ENCODE measurements at places on chromosomes 5 and 9.

DNA sequence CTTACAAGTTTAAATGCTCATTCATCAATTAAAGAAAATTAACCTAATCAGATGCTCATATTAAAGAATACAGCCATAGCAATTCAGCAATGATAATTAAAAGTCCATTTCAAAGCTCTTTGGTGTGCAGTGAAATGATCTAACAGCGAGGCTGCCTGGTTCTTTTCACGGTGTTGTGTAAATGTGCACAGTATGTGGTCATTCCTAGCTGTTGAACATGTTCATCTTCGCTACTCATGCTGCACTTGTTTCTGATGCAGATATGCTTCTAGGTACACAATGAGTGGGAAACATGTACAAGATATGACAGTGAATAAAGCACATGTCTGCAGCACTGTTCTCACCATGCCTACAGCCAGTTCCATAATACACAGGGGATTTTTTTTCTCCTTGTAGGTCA lies 163.5 kb downstream of the NR2F1-AS1 start:
- no peak for DNase-seq

DNA sequence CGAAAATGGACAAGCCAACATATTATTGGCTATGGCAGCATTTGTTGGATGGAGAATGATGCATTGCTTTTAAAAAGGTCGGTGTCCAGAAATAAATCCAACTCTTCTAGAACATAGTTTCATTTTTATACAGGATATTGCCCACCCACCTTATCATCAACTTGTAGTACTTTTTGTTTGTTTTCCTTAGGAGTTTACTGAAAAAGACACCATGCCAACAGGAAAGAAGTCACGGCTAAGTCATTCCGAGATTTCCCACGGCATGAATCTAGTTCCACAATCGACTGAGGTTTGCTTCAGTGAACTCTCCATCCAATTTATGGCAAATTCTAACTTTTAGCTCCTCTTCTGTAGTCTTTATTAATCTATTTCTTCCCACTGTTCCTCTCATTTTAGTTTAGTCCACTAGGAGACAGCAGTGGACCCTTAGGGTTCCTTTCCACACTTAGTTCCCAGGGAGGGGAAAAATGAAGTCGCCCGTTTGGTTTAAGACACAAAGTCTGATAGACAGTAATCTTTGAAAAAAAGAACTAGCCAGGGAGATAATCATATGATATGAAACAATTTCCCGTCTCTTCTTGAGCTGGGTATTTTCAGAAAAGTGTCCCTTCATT lies 237.5 kb downstream of the AP3B1 start:
- no peak for DNase-seq

GRCh38 chr5:145847499-145848497 lies 12.7 kb upstream of the PRELID2 start:
- DNase-seq: no peak

GRCh38 chr5:139756971-139757370 lies 38.6 kb upstream of the PSD2 start:
- no peak for DNase-seq

DNA sequence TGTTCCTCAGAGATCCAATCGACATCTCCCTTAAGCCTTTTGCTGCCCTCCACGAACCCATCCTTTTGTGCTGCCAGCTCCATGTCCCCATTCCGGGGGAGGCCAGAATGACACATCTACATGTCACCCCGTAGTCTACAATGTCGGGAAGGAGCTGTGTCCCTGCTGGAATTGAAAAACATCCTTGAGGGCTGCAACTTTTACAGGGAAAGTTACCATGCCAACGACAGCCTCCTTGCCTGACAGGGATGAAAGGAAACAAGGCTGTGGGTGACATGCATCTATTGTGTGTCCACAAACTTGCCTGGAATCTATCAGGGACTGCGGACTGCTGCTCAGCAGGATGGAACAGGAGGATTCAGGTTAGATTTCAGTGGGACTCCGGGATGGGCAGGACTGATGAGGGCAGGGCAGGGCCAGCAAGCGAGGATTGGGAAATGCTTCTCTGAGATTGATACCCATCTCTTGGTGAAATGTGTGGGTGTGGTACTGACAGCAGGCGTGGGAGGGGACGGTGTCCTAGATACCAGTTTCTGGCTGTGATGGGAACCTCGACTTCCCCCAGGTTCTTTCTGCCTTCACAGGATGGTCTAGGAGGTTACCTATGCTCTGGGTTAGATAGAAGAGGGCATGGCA lies 25.5 kb downstream of the EGR1 start:
- DNase-seq: no peak

DNA sequence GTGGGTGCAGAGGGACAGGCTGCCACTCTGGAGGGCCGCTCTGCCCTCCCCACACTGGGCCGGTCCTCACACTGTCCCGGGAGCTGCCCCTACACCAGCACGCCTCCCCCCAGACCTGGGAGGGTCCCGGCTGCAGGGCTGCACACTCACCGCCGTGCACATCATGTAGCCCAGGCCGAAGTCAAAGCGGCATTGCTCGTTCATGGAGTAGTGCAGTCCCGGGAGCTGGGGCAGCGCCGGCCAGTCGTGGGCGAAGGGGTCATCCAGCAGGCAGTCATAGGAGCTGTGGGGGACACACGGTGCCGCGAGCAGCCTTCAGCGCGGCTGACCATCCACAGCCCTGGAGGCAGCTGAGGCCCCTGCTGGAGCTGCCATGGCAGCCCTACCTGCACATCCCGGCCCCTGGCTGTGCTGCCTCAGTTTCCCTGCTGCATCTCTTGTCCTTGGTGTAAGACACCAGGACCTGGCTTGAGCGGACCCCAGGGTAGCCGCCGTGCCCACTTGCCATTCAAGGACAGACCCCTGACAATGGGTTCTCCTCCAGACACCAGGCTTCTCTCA lies 93.2 kb downstream of the ZNF354C start:
- no peak for DNase-seq

DNA sequence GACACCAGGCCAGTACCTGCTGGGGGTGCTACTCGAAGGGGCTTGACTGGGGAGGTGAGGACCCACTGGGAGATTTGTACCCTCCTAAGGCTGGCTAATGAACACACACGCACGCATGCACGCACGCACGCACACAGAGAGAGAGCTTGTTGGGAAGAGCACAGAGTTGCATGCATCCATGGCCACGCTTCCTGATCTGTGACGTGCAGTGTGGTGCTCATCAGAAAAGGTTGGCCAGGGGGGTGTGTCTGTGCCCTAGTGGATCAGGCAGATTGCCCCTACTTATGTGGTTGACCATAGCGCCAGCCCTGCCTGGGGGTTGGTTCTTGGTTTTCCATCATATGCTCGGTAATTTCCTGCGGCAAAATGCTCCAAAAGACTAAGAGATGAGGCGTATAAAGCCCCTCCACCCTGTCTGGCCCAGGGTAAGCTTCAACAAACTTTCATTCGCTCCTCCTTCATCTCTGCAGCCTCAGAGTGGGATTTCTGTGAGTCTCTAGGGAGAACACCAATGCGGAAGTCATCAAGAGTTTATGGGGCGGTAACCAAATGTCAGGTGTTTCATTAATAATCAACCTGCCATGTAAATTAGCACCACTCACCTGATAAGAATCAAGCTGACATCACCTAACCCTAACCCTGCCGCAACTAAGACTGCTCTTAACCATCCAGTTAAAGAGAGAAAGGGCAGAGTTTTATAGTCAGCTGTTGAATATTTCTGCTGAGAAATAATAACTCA lies 8.0 kb upstream of the GFI1B start:
- no peak for DNase-seq

GRCh38 chr5:33994845-33995244 lies 10.4 kb upstream of the SLC45A2 start:
- no peak for DNase-seq

DNA sequence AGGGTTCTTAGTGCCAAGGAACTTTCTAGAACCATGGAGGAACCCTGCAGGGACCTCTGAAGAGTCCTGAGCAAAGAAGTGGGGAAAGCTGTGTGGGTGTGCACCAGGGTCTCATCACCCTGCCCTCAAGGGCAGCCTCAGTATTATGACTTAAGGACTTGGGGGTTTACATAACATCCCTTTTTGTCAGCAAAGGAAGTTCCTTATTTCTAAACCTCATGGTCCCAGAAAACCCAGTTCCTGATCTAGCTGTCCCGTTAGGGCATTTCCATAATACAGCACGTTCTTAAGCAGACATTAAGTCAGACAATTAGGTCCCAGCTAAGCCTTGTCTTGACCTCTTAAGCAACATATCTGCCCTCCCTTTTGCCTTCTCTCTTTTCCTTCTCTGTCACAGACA lies 57.3 kb downstream of the DAPK1 start:
- DNase-seq: no peak

DNA sequence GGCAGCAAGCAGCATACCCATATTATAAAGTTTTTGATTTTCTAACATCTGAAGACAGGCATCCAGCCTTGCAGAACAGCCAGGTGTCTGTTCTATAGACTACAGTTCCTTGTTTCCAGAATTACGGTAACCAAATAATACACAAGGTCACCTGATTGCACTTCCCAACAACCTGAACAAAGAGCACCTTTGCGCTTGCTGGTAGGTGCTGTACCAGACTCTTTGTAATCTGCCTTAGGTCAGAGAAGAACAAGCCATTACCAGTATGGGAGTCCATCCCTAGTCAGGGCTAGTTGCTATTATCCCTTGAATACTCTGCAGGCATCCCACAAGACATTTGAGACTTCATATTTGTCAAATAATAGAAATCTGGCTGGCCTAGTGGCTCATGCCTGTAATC lies 256.2 kb downstream of the ARRDC3 start:
- no peak for DNase-seq

- no peak for DNase-seq
Measured at GRCh38 chr5:9716838-9717281, 86.7 kb upstream of the TAS2R1 start.

GRCh38 chr9:75896193-75896592 lies 5.7 kb downstream of the PCSK5 start:
- no peak for DNase-seq

DNA sequence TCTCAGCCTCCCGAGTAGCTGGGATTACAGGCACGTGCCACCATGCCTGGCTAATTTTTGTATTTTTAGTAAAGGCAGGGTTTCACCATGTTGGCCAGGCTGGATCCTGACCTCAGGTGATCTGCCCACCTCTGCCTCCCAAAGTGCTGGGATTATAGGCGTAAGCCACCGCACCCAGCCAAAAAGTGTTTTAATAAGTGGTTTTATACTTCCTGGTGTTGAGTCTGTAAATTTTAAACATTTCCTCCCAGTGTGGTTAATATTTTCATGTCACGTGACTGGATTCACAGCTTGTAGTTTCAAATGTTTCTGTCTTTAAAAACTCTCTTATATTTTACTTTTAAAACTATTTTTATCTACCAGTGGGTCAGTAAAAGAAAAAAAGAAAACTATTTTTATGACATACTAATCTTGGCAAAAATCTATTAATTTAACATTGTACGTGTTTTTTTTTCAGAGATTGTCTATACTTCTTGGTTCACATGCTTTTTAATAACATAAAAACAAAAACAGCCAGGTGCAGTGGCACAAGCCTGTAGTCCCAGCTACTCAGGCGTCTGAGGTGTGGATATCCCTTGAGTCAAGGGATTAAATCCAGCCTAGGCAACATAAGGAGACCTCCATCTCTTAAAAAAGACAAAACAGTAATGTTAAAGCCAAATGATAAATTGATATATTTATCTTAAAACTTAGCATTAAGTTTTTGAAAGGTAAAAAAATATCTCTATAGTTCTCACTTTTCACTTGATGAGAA lies 117.1 kb downstream of the DMXL1 start:
- no peak for DNase-seq

DNA sequence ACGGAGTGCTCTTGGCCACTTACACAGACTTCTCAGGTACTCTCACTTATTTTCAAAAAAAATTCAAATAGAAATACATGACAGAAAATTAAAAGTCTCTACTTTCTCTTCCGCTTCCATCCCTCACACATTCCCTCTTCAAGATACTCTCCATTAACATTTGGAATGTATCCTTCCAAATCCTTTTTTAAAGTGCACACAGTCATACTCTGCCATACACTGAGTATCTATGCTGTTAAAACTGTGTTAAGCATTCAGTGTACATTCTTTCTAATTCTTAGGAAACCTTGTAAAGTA lies 15.5 kb downstream of the GOLPH3 start:
- DNase-seq: no peak

DNA sequence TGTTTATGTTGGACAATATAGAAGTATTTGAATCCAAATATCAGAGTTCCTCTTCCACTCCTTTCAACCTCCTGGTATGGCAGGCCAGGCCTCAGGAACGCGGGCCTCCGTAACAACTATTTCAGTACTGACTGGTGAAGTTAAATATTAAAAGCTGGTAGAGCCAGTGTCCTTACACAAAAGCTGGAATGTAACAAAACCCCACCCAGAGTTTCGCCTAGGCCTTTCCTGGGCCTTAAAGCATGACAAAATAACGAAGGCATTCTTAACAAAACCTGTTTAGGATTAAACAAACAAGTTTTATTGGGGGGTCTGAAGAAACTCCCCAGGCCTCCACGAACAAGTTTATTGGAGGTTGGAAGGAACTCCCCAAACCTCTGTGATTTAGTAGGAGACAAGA lies 61.6 kb upstream of the GNE start:
- no peak for DNase-seq

DNA sequence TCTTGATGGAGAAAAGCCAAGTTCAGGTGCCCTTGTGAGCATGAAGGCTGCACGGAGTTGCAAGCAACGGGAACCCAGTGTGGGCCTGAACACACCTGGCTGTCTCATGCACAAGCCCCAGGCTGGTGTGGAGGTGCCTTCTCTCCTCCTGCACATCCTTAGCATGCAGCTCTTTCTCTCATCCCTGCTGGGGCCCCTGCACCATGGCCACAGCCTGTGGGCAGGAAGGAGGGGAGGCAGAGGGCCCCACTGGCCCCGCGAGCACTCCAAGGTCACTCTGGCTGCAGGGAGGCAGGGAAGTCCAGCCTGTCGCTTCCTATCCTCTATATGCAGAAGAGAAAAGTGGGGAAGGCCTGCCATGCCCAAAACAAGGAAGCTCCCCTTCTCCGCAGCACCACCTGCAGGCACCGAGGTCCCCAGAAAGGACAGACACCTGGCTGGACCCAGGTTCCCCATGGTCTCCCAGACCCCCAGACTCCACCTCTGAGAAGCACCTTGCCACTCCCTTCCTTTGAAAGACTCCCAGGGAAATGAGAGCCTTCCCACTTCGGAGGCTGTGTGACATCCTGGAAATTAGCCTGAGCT lies 18.6 kb downstream of the STKLD1 start:
- no peak for DNase-seq

GRCh38 chr5:160359816-160360215 lies 10.6 kb downstream of the C1QTNF2 start:
- no peak for DNase-seq

DNA sequence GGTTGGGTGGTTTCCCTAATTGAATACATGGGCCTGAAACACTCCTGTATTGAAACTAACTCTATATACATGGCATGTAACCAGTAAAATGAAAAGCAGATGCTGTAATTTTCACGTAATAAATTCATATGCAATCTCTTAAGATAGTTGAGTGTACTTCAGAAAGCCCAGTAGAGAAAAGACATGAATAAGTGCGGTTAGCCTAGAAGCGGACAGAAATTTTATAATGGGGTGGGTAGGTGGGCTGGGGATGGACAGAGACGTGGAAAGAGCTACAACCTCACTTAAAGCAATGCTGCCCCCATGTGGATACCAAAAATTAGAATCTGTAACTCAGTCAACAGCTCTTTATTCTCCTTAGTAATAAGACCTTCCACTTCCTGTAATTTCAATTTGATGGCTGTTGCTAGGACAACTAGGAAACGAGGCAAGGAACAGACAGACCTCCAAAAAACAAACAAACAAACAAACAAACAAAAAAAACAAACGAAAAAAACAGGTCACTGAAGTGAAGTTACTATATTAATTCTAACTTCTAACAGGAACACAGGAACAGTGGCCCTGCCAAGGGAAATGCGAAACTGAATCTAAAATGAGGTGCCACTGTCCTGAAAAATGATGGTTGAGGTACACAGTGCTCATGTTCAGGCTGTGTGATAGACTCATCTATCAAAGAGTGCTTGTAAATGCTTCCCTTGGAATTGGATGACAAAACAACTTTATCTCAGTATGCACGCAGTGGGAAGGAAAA lies 103.4 kb upstream of the GNA14 start:
- DNase-seq: no peak
